ENCODE measurements at places on chromosomes 2 and 18.

- DNase-seq, result no peak
Observed at GRCh38 chr18:79846936-79847557, 49.3 kb downstream of the KCNG2 start.

DNA sequence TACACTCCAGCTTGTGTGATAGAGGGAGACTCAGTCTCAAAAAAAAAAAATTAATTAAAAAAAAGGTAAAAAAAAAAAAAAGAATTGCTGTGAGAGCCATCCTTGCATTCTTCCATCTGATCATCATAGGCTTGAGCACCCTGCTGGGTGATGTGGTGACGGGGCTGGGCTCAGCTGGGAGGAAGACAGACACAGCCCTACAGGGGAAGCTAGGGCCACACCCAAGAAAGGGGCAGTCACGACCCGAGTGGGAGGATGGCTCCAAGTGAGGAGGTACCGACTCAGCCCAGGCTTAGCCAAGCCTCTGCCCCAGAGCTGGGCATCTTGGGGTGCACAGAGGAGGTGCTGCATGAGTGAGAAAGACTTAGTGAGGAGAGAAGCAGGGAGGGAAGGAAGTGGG, 165.5 kb downstream of the SH3RF3 start:
- DNase-seq, result no peak

GRCh38 chr18:22048932-22049615, 120.3 kb upstream of the GATA6 start:
- DNase-seq, result no peak

GRCh38 chr2:178804791-178805190, 2.4 kb downstream of the TTN start:
- no peak for DNase-seq

GRCh38 chr18:63298400-63299365, 20.9 kb downstream of the BCL2 start:
- DNase-seq, result no peak

DNA sequence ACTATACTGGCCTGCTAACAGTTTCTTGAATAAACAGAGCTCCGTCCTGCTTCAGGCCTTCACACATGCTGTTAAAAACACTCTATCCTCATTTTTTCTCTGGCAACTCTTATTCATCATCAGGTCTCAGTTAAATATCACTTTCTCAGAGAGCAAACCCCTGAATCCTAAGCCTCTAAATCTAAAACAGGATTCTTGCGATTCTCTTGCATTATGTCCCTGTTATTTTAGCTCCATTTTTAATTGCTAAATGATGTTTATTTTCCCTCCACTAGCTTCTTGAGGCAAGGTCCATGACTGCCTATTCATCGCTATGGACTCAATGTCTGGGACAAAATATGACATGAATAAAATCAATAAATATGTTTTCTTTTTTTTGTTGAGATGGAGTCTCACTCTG, 190.7 kb upstream of the SMAD7 start:
- no peak for DNase-seq

- DNase-seq, result no peak
Observed at GRCh38 chr2:197997083-197997541, 192.7 kb downstream of the PLCL1 start.

- no peak for DNase-seq
Observed at GRCh38 chr2:3466482-3466863, 52.9 kb downstream of the ADI1 start.

DNA sequence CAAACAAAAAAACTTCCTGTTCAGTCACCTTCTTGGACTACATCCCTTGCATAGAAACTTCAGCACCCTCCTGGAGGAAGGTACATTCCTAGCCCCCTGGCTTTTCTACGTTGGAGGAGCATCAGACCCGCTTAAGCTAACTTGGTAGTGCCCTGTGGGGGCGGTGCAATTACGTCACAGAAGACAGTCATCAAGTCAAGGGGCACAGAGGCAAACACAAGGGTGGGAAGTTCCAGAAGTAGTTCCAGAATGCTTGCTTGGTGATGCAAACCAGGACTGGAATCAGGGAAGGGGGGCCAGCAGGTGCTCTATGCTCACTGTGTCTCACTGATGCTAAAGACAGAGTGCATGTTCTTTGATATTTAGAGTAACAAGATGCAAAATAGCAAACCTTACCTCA, 15.2 kb upstream of the AGFG1 start:
- no peak for DNase-seq

DNA sequence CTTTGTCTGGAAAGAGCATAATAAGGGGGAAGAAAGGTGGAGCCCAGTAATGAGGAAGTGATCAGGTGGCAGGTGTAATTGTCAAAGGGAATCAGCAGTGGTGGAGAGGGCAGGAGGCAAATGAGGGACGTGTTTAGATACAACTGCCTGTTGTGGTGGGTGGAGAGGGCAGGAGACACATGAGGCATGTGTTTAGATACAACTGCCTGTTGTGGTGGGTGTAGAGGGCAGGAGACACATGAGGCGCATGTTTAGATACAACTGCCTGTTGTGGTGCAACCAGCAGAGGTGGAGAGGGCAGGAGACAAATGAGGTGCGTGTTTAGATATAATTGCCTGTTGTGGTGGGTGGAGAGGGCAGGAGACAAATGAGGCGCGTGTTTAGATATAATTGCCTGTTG, 173.1 kb downstream of the ANKRD30B start:
- no peak for DNase-seq

DNA sequence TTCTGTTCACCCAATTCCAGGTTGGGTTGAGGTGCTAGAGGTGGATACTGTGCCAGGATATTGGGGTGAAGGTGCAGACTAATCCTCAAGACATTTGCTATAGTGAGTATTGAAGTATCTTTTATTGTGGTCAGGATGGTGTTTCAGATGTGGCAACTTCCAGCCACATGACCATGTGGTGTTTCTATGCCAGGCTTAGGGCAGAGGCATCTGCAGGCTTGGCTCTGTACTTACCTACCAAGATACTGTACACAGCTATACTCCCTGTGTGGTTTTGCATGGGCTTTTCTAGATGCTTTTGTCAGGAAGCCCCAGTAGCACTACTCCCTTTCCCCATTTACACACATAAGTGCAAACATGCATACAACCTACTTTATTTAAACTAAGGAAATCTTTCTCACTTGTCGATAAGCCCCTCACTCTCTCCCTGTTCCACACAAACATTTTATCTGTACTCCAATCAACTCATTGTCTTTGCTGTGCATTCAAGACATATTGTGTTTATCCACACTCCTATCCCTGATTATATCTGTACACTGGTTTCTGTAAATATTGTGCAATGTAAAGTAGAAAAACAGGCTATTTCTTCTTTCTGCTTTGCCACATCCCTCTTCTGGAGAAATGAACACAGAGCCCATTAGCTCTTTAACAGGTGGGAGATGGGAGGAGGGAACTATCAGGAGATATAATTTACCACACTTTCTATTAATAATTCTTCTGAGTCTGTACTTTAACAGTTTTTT, 12.3 kb downstream of the ARL6IP6 start:
- no peak for DNase-seq

- no peak for DNase-seq
Observed at GRCh38 chr2:49113046-49113445, 41.3 kb downstream of the FSHR start.

DNA sequence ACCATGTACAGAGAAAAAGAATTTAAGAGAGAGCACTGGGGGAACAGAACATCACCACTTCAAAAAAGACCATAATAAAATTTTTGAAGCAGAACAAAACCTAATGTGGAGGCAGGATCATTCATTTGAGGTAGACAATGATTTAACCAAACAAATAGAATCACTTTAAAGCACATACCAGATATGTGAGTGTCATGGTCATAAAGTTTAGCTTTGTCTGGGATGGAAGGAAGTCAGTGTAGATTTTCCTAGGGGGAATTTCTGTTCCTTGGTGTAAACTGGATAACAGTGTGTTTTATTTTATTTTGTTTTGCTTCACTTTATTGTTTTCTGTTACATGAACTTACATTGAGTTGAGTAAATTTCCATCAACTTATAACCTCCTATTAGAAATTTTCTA, 120.8 kb downstream of the CRIM1 start:
- no peak for DNase-seq

DNA sequence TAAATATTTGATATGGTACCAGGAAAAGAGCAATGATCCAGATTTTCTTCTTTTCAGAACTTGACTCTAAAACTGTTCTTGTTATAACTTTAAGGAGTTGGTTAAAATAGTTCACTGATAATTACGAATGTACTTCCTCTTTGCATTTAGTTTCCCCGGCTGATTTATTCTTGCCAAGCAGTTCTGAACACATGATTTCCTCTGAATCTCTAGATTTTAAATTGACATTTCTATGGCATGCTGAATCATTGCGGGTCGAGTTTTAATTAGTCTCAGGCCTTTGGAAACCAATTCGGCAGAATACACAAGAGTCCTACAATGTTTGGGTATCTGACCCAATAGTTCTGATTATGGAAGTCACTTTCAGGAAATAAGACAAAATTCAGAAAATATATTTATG, 37.3 kb upstream of the DNAH7 start:
- no peak for DNase-seq

- no peak for DNase-seq
Observed at GRCh38 chr2:96856776-96857666, 795 bp downstream of the ANKRD39 start.

DNA sequence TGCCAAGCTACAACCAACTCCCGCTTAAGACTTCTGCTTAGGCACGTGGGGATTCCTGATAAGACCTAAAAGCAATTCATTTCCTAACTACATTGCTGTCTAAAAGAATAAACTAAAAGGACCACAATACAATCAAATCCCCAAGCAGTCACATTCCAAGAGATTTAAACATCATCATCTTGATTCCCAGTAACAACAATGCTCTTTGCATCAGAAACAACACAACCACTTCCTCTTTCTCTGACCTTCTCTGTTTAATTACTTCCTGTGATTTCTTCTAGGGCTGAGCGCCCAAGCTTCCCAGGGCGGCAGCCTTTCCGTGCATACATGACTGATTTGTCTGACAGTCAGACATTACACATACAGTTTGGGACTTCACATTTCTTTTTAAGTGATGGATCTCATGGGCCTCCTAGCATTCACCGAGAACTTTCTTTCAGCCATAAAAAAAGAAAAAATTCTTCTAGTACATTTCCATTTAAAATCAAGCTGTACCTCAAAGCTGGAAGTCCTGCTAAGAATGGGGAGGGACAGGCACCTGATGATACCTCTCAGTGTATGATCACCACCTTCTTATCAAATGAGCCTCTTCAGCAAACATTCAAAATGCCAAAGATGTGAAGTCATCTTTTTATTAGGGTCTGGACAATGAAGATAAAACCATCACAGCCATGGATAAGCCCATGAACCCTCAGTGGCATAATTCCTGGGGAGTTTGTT, 11.5 kb downstream of the SPRED2 start:
- DNase-seq, result peak; percentile 28

DNA sequence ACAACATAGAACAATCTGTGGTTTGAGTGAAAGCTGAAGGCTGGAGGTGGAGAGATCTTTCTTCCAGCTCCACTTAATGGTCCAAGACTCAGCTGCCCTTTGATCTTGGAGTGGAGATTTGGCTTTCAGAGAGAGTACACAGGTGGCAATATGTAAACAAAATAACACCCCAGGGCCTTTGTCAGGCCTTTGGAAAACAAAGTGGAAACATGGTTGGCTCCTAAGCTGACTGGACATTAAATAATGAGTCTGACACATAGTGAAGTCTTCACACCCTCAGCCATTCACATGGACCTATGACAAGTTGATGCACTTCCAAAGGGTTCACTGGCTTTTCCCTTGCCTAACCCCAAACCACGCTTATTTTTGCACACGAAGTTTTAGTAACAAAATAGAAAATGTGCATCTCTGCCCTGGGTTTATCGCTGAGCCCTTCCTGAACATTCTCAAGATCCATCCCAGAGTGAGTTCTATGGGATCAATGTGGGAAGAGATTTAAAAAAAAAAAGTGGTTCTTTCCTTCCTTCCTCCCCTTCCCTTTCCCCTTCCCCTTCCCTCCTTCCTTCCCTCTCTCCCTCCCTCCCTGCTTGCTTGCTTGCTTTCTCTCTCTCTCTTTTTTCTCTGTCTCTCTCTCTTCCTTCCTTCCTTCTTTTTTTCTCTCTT, 201.3 kb upstream of the NT5C1B start:
- DNase-seq, result no peak

DNA sequence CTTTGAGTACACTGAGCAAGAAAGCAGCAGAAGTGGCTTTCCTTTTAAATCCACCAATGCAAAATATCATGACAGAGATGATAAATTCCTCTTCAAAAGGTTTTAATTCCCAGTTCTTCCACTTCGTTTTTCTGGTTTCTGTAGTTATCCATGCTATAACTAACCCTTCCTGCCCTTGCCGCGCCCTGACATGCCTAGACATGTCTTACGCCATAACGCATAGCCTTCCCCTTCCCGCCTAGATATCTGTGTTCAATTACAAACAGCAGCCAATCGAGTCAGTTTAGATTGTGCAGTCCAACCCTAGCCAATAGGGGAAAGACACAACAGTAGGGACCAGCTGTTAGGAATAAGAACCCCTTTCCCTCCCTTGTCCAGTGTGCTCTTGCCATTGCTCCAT, 16.1 kb downstream of the PRPF40A start:
- no peak for DNase-seq

- DNase-seq, result no peak
Observed at GRCh38 chr2:38734299-38735058, 16.7 kb downstream of the SRSF7 start.

- peak; percentile 62 for DNase-seq
Observed at GRCh38 chr2:224309176-224309575, 92.7 kb downstream of the FAM124B start.

DNA sequence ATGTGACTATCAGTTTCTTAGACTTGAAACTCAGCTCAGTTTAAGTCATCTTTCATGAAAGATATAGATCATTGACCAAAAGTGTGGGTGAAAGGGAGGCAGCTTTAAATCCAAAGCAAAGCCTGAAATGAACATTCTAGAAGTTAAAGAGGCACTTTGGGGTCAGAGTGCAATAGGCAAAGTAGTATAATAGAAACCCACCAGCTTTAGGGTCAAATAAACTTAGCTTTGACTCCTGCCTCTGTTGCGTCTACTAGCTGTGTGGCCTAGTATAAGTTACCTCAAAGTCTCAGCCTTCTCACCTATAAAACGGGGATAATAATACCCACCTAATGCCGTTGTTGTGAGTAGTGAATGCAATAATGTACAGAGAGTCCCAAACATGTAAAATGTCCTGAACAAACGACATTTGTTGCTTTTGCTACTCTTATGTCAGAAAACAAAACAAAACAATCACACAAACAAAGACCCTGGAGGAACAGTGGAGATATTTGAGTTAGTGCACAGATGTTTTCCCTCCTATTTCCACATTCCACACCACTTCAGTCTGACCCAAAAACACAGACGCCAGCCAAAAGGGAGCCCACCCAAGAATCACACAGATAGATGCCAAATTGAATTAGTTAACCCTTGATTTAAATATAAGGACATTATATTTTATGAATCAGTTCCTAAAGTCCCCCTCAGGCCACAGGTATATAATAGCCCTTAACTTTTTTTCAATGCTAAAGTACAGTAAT, 657.0 kb downstream of the ARHGAP15 start:
- no peak for DNase-seq

Measured in GM04503 (cell line).